ENCODE measurements at places on chromosomes 3 and 15.
A peak's percentile ranks its signal among the peaks of the same experiment; 100 is the strongest.

GRCh38 chr3:73530022-73530396, 94.7 kb downstream of the PDZRN3 start:
- peak; percentile 93 for DNase-seq

DNA sequence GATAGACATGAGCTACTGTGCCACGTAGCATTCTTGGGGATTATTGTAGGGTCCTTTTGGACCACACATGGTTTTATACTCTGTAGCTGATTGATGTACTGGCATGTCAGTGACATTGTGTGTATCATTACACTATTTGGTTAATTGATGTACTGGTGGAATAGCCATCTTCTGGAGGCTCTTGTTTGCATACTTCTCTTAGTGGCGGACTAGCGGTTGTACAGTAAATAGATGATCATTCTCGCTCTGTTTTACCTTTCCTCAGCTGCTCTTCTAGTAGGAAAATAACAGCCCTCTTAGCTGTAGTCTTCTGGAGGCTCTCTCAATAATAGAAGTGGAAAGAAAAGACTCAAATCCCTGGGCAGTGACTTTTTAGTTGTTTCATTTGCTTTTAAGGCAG, 24.8 kb downstream of the IGF1R start:
- no peak for DNase-seq

DNA sequence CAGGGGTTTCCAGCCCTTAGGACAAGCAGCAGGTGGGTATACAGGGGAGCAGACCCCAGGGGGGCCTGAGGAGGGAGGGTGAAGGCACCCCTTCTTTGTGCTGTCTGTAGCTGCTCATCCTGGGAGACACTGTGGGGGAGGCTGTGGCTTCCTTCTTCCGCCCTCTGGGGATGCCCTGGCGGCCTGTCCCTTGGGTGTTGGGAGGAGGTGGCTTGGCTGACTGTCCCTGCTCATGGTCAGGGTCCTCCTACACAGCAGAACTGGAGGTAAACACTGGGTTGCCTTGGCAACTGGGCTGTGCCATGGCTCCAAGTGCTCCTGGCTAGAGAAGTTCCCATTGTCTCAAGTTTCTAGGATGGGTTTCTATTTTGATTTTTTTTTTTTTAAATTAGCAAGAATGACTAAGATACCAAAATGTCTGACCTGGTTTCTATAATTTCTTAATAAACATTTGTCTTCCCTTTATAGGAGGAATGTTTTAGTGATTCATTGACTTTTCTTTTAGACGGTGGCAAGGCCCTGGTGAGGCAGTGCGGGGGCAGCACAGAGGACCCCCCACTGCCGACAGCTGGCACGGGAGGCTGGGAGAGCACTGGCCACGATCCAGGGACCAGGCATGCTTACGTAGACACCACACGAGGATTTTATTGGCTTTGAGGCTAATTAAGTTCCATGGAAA, 12.4 kb downstream of the KLF13 start:
- DNase-seq = peak; percentile 83

- DNase-seq = no peak
These were observed 53.4 kb downstream of the PPM1L start for GRCh38 chr3:160809453-160809852.

- no peak for DNase-seq
These were observed 620 bp upstream of the TTC23 start for GRCh38 chr15:99250001-99250400.

GRCh38 chr3:184615396-184615795, 53.8 kb downstream of the EPHB3 start:
- no peak for DNase-seq

DNA sequence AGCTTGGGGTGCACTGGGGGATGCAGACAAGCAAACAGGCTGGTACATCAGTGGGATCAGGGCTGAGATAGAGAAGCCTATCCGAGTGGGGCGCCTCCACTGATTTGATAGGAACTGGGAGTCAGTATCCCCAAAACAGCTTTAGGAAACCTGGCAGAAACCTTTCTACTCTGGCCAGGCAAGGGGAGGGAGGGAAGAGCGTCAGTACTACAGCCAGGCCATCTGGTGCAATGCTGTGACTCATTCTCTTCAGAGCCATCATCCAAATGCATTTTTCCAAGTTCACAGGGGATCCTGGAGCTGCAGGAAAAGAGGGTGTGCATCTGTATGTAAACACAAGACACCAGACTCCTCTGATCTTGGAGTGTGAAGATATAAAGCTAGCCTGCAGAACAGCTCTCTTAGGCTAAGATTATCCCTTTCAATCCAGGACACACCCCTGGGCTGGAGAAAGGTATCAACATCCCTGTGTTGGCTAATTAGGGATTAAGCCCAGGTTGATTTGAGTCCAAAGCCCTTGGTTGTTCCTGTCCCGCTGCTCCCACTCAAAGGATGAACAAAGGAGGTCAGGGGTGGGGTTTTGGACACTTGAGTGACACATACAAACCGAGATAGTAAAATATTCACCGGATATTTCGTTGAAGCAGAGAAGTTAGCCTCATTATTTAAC, 9.3 kb downstream of the GALNT15 start:
- DNase-seq = peak; percentile 89

- DNase-seq = no peak
These were observed 196.2 kb upstream of the CNTN4 start for GRCh38 chr3:1902416-1902815.

DNA sequence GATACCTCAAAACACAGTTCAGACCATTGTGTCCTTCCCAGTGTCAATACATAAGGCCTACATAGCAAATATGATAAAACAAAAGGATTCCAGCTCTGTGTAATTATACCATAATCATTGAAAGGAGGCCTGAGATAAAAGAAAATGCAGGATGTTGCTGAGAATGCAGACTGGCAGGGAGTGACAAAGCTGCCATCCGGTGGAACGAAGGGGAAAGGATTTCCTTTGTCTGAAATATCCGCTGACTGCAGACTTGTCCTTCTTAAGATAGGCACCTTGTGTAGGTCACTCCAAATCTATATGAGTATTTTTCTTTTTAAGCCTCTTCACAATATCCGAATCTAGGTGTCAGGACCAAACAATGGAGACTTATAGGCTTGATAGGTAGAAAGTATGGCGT, 108.0 kb downstream of the KCNH8 start:
- no peak for DNase-seq

GRCh38 chr15:79903626-79904025, 6.8 kb upstream of the MTHFS start:
- DNase-seq = no peak

GRCh38 chr3:69872783-69873378, 126.7 kb upstream of the SAMMSON start:
- no peak for DNase-seq

DNA sequence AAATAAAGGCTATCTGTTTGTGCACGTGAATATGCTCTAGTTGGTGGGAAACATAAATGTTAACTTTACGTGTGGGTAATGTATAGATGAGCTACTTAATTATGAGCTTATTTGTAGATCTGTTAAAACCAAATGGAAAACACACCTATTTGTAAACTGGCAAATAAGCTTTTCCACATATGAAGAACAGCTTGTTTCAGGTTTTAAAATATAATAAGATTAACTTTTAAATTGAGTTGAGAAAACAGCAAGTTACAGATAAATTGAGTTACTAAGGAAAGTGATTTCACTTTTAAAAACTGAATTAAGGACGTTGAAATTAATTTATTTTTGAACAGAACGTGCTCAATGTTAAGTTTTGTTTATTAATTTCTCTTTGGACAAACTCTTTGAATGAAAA, 140.5 kb downstream of the GRM7 start:
- DNase-seq = no peak

DNA sequence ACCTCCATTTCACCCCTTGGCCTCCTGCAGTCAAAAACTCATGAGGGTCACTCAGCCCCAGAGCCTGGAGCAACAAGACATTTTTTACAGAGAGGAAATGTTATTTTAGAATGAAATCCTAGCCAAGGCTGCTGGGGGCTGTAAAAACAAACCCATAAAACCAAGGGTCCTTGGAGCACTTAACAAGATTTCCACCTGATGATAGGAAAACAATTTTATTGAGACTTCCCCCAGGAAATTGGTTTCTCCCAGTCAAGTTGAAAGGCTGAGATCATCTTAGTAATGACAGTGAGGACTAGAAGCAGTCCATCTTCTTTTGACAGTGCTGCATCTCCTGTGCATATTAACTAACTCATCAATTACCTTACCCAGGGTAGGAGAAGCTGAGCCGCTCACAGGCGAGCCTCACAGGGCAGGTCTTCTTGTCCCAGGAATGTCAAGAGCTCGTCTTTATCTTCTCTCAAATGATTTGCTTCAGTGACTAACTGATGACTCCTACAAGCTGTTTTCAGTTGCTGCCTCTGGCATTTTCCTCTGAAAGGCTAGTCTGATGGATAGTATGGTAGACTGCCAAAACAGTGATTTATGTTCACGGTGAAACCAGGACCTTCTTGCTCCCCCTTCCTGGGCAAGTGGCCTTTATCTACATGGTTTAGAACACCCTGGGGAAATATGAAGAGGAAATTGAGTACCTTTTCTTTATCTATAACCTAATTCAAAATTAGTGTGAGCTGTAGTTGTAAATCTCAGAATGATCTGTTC, 34.6 kb upstream of the AEN start:
- DNase-seq = no peak

DNA sequence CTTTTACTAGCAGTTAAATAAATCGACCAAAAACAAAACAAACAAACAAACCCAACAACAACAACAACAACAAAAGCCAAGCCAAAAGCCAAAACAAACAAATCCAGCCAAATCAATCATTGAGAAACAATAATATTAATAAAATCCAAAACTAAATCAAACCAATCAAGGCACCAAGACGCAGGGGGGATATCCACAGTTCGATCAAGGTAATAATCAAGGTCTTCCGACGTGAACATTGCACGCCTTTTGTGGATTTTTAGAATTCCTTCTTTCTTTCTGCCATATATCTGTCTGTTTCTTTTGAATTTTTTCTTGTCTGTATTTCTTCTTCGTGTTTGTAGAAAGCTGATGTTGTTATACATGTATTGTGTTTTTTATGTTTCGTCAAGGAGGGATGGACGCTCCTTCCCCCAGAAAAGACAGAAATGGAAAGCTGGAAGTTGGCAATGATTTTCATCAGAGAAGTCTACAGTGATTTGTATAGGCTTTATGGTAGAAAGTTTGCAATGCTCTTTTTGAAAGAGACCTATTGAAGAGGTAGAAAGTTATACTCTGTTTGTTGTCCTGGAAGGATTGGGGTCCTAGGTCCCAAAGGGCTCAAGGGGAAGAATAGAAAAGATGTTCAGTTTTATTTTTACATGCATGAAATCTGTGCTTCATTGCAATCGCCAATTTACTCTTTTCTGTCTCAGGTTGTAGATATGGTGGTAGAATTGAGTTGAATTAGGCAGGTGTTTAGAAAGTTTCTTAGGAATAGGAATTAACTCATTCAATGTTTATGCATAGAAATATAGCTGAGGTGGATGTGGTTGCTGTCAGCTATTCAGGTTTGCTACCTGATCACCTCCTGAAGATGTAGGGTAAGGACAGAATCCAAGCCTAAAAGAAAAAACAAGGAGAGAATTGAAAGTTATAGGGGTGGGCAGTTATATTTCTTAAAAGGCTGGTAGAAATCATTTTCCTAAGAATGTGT, 1.2 kb downstream of the ARPP21 start:
- DNase-seq = no peak

- DNase-seq = no peak
These were observed 232.1 kb upstream of the CDIN1 start for GRCh38 chr15:36347272-36347858.

DNA sequence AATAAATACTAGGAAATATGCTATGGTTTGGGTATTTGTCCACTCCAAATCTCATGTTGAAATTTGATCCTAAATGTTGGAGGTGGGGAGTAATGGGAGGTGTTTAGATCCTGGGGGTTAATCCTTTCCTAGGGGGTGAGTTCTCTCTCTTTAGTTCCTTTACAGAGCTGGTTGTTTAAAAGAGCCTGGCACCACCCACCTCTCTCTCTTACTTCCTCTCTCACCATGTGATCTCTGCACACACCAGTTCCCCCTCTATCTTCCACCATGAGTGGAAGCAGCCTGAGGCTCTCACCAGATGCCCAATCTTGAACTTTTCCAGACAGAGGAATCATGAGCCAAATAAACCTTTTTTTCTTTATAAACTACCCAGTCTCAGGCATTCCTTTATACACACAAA, 10.5 kb downstream of the SLC24A5 start:
- DNase-seq = no peak

DNA sequence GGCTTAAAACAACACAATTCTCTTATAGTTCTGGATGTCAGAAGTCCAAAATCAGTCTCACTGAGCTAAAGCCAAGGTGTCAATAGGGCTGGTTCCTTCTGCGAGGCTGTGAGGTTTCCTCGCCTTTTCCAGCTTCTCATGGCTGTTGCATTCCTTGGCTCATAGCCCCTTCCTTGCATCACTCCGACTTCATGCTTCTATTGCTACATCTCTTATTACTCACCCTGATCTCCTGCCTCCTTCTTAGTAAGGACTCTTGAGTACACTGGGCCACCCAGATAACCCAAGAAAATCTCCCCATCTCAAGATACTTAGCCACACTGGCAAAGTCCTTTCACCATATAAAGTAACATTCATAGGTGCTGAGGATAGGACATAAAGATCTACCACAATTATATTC, 193.9 kb downstream of the ADAMTS17 start:
- no peak for DNase-seq

DNA sequence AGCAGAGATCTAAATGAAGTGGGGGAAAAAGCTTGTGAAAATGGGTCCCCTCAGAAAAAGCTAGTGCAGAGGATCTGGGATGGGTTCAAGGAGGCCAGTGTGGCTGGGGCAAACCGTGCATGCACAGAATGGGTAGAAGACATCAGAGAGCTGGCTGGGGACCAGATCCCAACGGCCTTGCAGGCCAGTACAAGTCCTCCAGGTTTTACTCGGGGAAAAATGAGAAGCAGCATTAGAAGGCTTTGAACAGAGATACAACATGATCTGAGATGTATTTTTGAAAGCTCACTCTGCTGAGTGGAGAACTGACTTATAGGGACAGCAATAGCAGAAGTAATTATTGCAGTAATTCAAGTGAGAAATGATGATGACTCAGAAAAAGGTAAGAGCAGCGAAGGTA, 114.5 kb downstream of the HERC1 start:
- DNase-seq = no peak

GRCh38 chr3:138440121-138440521, 5.7 kb downstream of the ESYT3 start:
- DNase-seq = peak; percentile 71

GRCh38 chr3:85360742-85361387, 402.1 kb downstream of the CADM2 start:
- DNase-seq = no peak

GRCh38 chr3:7917443-7918151, 584.0 kb upstream of the LMCD1 start:
- no peak for DNase-seq

- DNase-seq = no peak
These were observed at the start of gene TNFAIP8L3 for GRCh38 chr15:51094606-51095569. Gene TNFAIP8L3, minus strand, starts transcription at chr15:51094906. Its CDS starts 311 bp downstream, at chr15:51094595.

DNA sequence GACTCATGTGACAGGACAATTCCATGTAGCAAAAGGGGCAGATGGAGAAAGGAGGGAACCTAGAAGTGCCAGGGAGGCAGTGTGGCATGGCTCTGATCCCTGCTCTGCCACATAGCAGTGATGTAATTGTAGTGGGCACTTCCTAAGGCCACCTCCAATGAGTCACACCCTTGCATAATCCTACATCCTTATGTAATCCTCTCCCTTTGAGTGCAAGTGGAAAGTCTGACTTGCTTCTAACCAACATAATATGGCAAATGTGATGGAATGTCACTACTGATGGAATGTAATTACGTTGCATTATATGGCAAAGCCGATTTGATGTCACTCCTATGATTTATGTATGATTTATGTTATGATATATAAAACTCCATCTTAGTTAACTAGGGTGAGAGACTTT, 72.9 kb upstream of the ATP2C1 start:
- peak; percentile 71 for DNase-seq

- DNase-seq = peak; percentile 98
These were observed 58.1 kb downstream of the SLC6A6 start for GRCh38 chr3:14460342-14461005.

GRCh38 chr3:106534206-106534605, 665.4 kb upstream of the CBLB start:
- peak; percentile 19 for DNase-seq
